ENCODE measurements at places on chromosomes 16 and 17. TPM values are rescaled to one million over a fixed set of nuclear protein-coding genes. Genes with fewer than 3 reads are reported as not detected.

- no peak for DNase-seq
These were observed at the start of gene ANKRD13B for GRCh38 chr17:29592850-29593551. Gene ANKRD13B (plus strand): TSS chr17:29593132. CDS start chr17:29593622, 490 bp downstream.

Gene ETV4
- 22.4 TPM for total RNA-seq

Gene ANKRD40CL
- not detected for total RNA-seq

DNA sequence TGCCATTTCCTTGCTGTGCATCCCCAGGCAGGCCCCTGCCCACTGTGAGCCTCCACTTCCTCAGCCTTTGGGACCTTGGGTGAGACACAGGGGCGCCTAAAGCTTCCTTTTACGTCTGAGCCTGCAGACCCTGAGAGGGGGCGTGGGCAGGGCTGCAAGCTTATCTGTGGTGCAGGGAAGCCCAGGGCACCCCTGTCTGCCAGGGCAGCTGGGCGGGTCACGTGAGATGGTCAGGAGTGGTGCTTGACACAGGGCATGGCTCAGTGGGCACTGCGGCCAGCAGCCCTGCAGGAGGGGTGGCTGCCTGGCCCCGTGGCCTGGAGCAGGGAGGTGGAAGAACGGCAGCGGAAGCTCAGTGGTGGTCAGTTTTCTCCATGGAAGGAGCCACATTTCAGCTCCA, 54.8 kb upstream of the ZC3H18 start:
- no peak for DNase-seq

GRCh38 chr16:85010931-85011845, at the start of gene ZDHHC7:
Gene ZDHHC7 (minus strand): TSS chr16:85011535. CDS start chr16:84990618, 20,917 bp downstream.
- no peak for DNase-seq

Gene ST6GALNAC2
- 3.3 TPM for total RNA-seq

DNA sequence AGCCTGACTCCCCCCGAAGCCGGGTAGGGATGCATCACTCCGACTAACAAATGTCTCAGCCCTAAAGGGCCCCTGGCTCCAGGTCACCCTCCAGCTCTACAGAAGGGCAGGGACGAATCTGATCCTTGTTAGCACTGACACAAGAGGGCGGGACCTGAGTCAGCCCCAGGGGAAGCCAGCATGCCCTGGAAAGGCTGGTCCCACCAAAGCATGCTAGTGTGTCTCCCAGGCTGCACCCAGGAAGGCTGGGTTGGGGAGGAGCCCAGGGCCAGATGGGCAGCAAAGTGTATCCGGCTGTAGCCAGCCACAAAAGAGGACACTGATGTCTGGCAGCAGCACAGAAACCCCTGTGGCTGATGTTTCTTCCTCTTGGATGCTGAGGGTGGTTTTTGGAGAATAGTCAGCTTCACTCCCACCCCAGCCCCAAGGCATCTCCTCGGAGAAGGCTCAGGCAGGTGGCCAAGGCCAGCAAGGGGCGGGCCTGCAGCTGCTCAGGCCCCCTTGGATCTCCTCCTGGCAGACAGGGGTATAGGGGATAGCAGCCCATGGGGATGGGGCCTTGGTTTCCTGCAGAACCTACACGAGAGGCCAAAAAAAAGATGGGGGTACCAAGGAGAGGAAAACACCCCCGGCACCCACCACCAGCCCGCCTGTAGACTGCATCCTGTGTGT, 11.0 kb downstream of the NATD1 start:
- no peak for DNase-seq

Gene KRTAP9-4
- not detected for total RNA-seq

GRCh38 chr17:81395600-81396277, 482 bp downstream of the BAHCC1 start:
- no peak for DNase-seq

- no peak for DNase-seq
These were observed 2.3 kb downstream of the CSF3 start for GRCh38 chr17:40017422-40018080.

Gene TMEM256
- total RNA-seq = 56.7 TPM

GRCh38 chr16:69345923-69346322, 5.7 kb downstream of the TMED6 start:
- DNase-seq = no peak

- DNase-seq = no peak
These were observed 469 bp downstream of the AMZ2 start for GRCh38 chr17:68248199-68248825.

Gene HS3ST2
- total RNA-seq = not detected

Gene MPDU1
- 117 TPM for total RNA-seq

Gene ABCA10
- 0.58 TPM for total RNA-seq

Gene TBC1D28
- not detected for total RNA-seq

GRCh38 chr17:65754081-65754480, 192.6 kb upstream of the AXIN2 start:
- DNase-seq = no peak
